WTC11 (cell line): ENCODE measurements at places on chromosomes 6 and 20.

DNA sequence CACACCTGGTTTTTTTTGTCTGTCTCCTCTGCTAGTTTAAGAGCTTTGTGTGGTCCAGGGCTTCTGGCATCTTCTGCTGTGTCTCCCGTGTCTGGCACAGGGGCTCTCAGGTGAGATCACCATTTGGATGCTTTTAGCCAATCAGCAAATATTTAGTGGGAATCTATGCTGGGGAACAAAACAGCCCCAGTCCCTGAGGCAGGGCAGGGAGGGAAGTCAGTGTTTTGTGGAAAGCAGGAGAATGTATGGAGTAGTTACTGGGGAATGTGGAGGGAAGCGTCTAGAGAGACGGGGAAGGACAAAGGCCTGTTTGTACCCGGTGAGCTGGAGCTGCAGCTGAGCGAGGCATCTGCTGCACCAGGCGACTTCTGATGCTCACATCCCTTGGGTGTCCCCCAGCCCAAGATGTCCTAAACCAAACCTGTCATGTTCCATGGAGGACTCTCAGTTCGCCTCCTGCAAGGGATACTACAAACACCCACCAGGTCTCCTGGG is 49.3 kb upstream of the NNAT start:
- DNase-seq: no peak

DNA sequence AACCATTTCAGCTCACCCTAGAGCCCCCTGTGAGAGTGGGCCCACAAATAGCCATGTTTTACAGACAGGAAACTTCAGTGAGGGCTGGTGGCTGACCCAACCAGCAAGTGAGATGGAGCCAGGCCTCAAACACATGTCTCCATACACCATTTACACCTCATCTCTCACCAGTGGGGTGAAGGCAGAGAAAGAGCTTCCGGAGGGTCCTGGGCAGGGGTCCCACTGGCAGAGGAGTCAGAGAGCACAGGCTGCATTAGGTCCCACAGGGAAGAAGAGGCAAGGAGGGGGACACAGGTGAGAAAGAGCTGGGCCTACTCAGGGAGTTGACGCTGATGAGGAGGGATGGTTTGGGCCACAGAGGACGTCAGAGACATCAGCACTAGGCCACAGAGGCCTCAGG is 172.6 kb downstream of the VEGFA start:
- no peak for DNase-seq

DNA sequence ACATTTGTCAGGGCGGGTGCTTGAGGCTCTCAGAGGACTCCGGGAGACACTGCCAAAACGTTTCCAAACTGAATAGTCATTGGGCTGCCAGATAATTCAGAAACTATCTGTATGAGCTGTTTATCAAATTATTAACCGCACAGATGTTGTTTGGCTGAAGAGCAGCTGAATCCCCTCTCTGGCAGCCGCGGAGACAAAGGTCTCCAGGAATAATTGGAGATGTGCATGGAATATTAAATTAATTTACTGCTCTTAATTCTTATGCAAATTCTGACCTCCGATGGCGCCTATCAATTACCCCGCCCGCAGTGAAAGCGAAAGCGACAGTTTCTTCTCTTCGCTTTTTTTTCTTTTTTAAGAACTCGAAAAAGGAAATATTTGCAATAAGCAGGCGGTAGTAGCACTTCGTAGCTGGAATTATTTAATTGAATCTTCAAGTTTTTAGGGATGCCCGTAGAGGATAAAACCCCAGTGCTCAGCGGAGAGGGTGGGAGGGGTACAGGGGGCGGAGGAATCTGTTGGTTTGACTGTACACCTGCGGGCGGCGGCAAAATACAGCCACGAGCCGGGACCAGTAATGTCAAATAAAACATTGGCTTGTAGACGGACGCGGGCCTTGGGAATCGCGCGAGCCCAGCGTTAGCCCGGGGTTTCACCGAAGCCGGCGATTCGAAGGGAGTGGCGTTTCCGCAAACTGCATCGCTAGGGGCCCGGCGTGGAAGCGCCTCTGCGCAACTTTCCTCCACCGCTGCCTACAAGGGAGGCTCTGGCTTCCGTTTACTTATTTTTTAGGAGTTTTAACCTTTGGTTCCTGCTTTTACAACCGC is 6.2 kb downstream of the LINC00237 start:
- DNase-seq: peak; percentile 60

- no peak for DNase-seq
Measured at GRCh38 chr6:727856-728255, 34.9 kb upstream of the EXOC2 start.

GRCh38 chr6:33848484-33848883 is 44.7 kb upstream of the MLN start:
- no peak for DNase-seq

GRCh38 chr20:1500496-1500895 is 9.3 kb upstream of the SIRPB2 start:
- DNase-seq: no peak

GRCh38 chr6:4084444-4085331 is 5.8 kb upstream of the FAM217A start:
- no peak for DNase-seq

- DNase-seq: peak; percentile 22
Measured at GRCh38 chr6:46113370-46113769, 16.4 kb upstream of the ENPP4 start.

GRCh38 chr20:63536241-63536977 is 767 bp downstream of the PTK6 start:
- DNase-seq: no peak

- DNase-seq: no peak
Measured at GRCh38 chr6:16793828-16794412, 32.7 kb upstream of the ATXN1 start.

- no peak for DNase-seq
Measured at GRCh38 chr20:62052336-62052841, 13.3 kb downstream of the TAF4 start.

GRCh38 chr6:48839206-48839605 is 623.8 kb downstream of the MMUT start:
- no peak for DNase-seq

DNA sequence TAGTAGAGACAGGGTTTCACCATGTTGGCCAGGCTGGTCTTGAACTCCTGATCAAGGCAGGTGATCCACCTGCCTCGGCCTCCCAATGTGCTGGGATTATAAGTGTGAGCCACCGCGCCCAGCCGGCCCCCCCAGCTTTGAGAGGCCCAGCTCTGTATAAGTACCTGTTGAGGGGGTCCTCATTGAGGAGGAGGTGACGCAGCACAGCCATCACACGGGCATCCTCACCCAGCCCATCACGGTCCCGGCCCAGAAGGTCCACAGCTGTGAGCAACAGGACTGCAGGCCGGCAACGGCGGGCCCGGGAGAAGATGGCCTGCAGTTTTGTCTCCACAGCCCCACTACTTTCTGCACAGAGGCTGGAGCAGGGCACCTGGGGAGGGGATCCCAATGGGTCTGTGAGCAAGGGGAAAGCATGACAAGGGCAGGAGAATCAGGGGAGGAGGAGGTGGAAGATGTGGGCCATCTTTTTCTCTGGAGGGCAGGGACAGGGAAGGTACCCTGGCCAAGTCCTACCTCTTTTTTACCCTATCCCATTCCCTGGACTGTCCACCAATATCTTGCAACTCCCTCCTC is 7.7 kb downstream of the GNMT start:
- no peak for DNase-seq

- DNase-seq: peak; percentile 16
Measured at GRCh38 chr20:5041433-5041832, 40.1 kb upstream of the SLC23A2 start.

- peak; percentile 49 for DNase-seq
Measured at GRCh38 chr20:37901654-37902503, 1.0 kb upstream of the VSTM2L start.

GRCh38 chr6:114344971-114345275 is 2.1 kb upstream of the HS3ST5 start:
- no peak for DNase-seq

DNA sequence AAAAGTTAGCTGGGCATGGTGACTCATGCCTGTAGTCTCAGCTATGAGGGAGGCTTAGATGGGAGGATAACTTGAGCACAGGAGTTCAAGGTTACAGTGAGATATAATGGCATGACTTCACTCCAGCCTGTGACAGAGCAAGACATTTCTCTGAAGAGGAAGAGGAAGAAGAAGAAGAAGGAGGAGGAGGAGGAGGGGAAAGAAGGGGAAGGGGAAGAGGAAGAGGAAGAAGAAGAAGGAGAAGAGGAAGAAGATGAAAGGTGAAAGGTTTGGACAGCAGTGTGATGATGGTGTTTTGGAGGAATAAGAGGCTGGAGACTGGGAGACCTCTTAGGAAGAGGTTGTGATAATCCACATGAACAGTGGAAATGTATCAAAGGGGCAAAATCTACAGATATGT is 410.7 kb upstream of the JAG1 start:
- no peak for DNase-seq

DNA sequence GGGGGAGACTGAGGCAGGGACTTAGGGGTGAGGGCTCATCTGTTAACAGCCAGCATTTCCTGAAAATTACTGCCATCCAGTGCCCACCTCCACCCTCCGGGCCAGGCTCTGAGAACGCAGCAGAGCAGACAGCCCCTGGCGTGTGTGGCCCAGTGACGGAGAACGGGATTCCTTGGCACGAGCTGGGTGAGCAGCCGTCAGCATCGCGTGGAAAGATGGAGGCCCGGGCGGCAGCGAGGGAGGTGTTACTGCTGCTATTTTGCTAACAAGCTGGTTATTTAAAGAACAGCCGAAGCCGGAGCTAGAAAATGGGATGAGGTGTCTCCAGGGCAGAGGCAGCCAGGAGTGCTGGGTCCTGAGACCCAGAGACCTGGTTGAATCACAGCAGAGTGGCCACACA is 62.7 kb downstream of the DLGAP4 start:
- DNase-seq: no peak

DNA sequence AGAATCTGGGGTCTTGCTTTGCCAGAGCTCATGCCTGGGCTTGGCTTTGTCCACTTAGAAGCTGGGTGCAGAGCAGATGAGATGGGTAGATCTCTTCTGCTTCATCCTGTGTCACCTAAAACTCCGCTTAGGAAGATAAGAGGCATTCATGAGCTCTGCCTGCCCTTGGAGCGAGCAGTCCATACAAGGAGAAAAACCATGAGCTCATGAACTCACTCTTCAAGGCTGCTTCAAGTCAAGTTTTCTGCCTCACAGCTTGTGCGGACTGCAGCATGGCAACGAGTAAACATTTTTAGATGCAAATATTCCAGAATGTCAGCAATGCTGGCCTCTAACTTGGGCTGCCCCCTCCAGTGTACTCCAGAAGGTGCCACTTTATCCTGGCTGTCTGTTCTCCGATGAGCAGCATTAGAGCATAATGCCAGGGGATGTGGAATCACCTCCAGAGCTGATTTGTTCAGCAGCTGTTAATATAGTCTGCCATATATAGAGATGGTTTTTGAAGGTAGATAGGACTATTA is 10.7 kb upstream of the UQCC2 start:
- no peak for DNase-seq

DNA sequence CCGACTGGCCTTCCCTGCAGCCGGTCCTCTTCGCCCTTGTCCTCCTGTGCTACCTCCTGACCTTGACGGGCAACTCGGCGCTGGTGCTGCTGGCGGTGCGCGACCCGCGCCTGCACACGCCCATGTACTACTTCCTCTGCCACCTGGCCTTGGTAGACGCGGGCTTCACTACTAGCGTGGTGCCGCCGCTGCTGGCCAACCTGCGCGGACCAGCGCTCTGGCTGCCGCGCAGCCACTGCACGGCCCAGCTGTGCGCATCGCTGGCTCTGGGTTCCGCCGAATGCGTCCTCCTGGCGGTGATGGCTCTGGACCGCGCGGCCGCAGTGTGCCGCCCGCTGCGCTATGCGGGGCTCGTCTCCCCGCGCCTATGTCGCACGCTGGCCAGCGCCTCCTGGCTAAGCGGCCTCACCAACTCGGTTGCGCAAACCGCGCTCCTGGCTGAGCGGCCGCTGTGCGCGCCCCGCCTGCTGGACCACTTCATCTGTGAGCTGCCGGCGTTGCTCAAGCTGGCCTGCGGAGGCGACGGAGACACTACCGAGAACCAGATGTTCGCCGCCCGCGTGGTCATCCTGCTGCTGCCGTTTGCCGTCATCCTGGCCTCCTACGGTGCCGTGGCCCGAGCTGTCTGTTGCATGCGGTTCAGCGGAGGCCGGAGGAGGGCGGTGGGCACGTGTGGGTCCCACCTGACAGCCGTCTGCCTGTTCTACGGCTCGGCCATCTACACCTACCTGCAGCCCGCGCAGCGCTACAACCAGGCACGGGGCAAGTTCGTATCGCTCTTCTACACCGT is 6.1 kb downstream of the UBD start:
- DNase-seq: peak; percentile 84
